CD8-positive, alpha-beta T cell (primary cell): ENCODE measurements at places on chromosomes 16 and 17.

DNA sequence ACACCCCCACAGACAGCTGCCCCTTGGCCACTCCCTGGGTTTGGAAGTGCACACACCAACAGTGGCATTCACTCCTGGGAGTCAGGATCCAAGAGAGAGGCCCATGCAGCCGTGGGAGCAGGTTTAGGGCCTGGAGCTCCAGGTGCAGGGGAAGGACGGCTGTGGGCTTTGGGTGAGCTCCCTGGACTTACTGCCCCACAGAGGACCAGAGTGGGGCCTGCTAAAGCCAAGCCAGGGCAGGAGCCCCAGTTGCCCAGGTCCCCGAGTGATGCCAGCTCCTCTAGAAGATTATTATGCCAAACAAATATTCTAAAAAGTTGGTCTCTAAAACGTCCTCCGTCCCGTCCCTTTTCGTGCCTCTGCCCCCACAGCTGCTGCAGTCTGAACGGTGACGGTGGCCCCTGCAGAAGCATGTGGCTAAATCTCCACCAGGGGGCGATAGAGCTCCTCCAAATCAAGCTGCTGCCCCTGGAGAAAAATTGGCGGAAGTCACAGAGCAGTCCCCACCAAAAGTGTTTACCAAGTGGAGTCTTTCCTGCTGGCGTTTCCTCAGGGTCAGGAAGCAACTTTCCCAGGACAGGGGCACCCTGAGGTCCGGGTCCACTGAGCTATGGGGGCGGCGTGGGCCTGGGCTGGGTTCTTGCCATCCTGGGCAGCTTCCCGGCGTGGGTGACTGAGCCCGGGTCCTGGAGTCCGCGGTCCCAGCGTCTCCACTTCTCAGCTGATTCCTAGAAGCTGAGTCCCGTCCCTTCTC lies 4.2 kb downstream of the ARMC7 start:
- peak; percentile 81 for DNase-seq

DNA sequence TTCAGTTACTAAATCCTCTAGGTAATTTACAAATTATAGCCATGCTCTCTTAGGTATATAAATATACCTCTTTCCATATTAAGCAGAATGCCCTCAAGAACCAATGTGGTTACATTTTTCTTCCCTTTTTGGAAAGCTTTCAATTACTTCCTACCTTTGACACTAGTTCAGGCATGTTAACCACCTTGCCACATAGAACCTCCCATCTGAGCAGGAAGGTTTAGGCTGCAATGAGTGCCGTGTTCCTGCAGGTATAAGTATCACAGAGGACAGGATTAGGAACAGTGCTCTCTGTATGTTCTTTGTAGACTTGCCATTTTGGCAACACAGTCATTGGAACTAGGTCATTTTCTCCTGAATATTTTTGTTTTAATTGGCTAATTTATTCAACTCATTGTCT lies 20.1 kb downstream of the KRT25 start:
- no peak for DNase-seq

GRCh38 chr16:86831366-86831765 lies 253.0 kb downstream of the FOXL1 start:
- DNase-seq: no peak

DNA sequence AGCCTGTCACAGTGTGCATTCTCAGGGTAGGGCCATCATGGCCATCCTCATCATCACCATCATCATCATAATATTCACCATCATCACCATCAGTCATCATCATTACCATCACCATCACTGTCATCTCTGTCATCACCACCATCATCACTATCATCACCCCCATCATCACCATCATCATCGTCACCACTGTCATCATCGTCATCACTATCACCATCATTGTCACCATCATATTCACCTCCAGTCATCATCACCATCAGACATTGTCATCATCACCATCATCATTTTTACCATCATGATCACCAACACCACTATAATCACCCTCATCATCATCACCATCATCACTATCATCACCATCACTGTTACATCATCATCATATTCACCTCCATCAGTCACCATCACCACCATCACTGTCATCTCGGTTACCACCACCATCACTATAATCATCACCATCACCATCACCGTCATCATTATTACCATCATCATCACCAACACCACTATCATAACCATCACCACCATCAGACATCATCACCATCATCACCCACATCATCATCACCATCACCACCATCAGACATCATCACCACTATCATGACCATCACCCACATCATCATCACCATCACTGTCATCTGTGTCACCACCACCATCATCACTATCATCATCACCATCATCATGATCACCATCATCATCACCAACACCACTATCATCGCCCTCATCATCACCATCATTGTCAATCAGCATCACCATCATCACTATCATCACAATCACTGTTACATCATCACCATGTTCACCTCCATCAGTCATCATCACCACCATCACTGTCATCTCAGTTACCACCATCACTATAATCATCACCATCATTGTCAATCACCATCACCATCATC lies 8.5 kb downstream of the RPH3AL start:
- DNase-seq: no peak

- no peak for DNase-seq
Measured at GRCh38 chr17:2511138-2511461, 588 bp downstream of the METTL16 start.

- DNase-seq: no peak
Measured at GRCh38 chr17:39688475-39688835, 598 bp upstream of the PGAP3 start.

GRCh38 chr17:62086737-62087136 lies 21.7 kb upstream of the MED13 start:
- no peak for DNase-seq

- DNase-seq: no peak
Measured at GRCh38 chr16:270381-271255, 5.1 kb downstream of the RGS11 start.

GRCh38 chr17:7887038-7887481 lies 1.5 kb upstream of the CHD3 start:
- no peak for DNase-seq

GRCh38 chr17:41914358-41914766 lies 4.4 kb downstream of the ACLY start:
- DNase-seq: no peak

DNA sequence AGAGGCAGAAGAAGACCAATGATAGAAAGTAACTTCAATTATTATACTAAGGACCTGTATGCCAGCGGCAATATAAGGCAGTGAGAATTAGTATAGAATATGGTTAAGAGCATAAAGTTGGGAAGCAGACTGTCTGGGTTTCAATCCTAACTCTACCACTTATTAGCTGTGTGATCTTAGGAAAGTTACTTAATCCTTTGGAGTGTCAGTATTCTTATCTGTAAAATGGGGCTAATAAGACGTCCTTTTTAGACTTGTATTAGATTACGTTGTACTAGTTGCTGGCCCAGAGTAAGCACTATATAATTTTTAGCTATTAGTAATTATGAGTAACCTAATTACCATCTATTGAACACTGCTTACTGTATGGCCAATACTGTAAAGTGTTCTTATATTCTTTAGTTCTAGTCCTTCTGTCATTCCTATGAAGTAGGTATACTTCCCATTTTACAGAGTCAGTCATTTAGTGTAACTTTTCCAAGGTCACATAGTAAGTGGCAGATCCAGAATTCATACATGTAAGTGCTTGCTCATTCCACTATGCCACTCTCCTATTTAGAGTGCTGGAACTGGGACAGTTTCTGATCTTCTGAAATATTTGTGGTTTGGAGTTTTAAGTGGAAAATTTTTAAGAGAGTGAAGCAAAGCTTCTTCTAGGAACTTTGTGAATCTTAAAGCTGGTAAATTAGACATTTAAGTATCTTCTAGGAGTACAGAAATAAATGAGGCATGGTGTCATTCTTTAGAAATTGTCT lies 22.5 kb downstream of the HEATR9 start:
- DNase-seq: no peak

GRCh38 chr17:32227910-32228309 lies 37.7 kb upstream of the RHBDL3 start:
- DNase-seq: no peak

DNA sequence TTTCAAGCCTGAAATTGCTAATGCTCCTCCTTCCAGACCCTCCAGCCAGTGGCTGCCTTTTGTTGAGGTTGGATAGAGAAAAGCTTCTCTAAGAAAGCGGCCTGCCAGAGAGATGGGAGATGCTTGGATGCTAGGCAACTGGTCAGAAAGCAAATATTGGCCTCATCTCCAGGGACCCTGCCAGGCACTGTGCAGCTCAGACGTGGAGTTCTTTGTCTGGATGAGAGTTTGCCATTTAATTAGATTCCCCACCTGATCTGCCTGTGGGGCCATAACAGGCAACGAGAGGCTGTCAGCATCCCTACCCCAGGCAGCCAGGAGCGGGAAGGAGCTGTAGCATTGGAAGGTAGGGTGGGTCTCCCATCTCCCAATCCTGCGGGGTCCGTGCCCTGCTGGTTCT lies 52.7 kb downstream of the ASIC2 start:
- DNase-seq: no peak

- DNase-seq: no peak
Measured at GRCh38 chr16:85524630-85525419, 88.3 kb upstream of the GSE1 start.
